Hematopoietic multipotent progenitor cell treated with erythropoietin and hydrocortisone succinate and interleukin-3 and kit ligand, for 15 days (in vitro differentiated cells): ENCODE measurements at places on chromosomes 2 and 18.
A peak's percentile ranks its signal among the peaks of the same experiment; 100 is the strongest.

DNA sequence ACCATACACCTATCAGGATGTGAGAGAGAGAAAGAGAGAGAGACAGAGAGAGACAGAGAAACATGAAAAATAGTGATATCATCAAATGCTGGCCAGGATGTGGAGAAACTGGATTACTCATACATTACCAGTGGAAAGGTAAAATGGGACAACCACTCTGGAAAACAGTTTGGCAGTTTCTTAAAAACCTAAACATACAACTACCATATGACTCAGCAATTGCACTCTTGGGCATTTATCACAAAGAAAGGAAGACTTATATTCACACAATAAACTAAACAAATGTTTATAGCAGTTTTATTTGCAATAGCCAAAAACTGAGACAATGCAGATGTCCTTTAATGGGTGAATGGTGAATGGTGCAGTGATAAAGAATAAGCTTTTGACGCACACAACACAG, 29.1 kb downstream of the SLC4A3 start:
- no peak for DNase-seq

- DNase-seq, result no peak
These were observed 108.9 kb downstream of the MEMO1 start for GRCh38 chr2:31901900-31902299.

- no peak for DNase-seq
These were observed 2.3 kb upstream of the MAB21L4 start for GRCh38 chr2:240898108-240898730.

GRCh38 chr2:201280191-201281040, 20.1 kb downstream of the CASP8 start:
- no peak for DNase-seq

GRCh38 chr2:163778045-163778781, 42.4 kb upstream of the FIGN start:
- DNase-seq, result no peak

DNA sequence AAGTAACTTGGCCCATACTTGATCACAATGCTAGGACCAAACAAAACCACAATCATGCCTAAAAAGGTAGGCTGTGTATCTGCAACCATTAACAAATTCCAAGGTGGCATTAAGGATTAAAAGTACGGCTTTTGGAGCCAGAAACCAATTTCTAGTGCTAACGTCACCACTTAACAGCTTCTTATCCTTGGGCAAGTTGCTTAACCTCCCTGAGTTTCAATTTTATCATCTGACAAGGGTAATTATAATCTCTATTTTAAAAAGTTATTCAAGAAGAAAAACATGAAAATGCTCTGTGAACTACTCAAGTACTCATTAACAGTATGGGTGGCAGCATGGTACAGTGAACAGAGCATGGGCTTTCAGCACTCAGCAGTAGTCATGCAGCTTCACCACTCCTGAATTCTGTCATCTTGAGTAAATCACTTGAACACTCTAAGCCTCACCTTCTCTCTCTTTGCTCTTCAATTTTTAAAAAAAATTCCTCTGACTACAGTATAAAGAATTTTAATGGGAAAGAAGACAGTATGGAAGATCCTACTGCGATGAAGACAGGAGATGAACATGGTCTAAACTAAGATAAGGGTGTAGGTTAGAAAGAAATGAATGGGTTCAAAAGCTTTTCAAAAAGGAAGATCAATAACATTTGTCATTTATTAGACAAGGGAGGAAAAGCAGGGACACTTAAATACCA, 69.2 kb downstream of the SS18 start:
- DNase-seq, result no peak

- DNase-seq, result peak; percentile 94
These were observed 18.3 kb downstream of the YPEL5 start for GRCh38 chr2:30165050-30165520.

DNA sequence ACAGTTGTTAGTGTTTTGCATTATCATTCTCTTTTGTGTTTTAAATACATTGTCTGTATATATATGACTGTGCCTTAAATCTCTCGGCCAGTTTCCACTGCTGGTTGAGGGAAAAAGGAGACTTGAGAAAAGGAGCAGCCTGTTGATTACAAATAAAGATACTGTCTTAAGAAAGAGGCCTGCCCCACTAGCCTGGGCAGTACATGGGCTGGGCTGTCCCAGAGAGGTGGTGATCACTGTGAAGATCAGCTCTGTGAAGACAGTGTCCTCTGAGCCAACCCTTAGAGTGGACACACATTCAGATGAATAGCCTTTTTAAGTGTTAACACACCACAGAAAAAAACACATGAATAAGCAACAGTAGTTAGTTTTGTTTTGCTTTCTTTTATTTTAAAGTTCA, 10.0 kb upstream of the OTX1 start:
- no peak for DNase-seq

DNA sequence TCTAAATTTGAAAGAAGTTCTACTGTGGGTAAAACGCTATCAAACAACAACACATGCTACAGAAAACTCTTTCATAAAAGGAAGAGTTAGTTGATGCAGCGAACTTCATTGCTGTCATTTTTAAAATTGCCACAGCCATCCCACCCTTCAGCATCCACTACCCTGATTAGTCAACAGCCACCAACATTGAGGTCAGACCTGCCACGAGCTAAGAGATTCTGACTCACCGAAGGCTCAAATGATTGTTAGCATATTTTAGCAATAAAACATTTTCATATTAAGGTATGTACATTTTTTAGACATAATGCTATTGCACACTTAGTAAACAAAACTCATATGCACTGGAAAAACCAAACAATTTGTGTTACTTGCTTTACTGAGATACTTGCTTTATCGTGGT, 347.1 kb downstream of the CLIP4 start:
- no peak for DNase-seq

DNA sequence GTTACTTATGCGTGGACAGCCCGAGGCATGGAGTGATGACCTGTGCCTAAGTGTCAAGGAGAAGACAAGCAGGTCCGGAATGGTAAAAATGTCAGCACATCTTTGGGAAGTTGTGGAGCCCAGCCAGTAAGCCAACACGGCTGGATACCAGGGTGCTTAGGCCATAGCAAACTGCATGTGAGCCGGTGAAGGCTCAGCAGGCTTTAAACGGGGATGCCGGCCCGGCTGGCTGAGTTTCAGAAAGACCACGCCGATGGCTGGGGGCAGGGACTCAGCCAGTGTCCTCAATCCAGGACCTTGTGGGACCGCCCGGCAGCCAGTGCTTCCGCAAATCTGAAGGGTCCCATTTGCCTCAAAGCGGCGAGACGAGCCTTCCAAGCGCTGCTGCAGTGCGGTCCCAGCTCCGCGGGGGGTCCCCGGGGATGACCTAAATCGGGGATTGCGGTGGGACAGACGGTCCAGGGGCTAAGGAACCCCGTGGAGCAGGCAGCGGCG, 946 bp upstream of the AGAP1 start:
- DNase-seq, result no peak

DNA sequence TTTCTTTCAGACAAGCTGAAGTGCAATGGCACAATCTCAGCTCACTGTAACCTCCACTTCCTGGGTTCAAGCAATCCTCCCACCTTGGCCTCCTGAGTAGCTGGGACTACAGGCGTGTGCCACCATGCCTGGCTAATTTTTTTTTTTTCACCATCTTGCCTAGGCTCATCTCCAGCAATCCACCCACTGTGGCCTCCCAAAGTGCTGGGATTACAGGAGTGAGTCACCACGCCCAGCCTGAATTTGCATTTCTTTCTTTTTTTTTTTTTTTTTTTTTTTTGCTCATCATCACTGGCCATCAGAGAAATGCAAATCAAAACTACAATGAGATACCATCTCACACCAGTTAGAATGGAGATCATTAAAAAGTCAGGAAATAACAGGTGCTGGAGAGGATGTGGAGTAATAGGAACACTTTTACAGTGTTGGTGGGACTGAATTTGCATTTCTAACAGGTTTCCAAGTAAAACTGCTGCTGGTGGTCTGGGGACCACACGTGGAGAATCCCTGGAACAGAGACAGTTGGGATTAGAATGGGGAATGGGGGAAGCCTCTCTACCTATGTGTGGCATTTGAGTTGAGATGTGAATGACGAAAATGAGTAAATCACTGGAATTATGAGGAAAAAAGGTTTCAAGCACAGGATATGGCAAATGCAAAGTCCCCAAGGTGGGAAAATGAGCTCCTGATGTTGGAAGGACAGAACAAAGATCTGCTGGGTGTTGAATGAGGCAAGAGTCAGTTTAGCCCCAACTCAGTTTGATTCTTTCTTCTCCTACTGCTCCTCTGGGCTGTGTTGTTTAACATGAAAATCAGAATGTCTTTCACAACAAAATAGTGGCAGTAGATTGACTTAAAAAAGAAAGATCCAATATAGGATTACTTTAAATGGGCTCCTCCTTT, 88.8 kb upstream of the MAP4K4 start:
- no peak for DNase-seq

- DNase-seq, result no peak
These were observed 66.7 kb downstream of the TNS1 start for GRCh38 chr2:217935901-217936684.
